Activated T-helper 1 cell treated with Interleukin-2 at 50 U/mL for 16 hours (primary cell): ENCODE measurements at places on chromosomes 6 and 20.
A peak's percentile ranks its signal among the peaks of the same experiment; 100 is the strongest.

DNA sequence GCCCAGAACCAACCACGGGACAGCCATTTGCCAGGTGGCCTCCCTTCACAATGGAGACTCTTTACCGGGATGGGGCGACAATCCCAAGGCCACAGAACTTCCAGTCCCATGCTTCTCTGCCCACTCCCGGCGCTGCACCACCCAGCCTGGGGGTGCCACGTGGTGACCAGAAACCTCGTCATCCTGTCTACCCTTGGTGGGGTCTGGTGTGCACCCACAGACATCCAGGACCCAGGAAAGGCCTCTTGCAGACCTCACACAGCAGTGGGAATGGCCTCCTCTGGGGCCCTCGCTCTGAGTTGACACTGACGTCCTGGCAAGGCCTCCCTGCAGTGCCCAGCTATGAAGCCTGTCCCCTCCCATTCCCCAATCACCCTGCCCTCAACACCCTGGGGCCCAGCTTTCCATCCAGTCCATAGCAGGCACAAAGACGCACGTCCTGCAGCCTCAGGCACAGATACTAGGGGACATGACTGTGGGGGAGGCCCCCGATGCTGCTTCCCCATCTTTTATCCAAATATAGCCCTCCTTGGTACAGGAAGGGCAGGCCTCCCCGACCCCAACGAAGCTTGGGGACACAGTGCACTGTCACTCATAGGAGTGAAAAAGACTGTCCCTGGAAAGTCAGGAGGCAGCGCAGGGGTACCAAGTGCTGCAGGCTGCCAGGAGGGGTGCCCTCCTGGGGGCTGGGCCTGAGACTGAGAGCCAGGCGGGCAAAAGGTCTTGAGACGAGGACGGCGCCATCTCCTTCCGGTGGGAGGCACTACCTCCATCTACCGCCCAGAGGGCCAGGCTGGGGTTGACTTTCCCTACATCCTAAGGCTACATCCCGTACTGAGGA, 7.2 kb downstream of the CST7 start:
- DNase-seq = no peak

DNA sequence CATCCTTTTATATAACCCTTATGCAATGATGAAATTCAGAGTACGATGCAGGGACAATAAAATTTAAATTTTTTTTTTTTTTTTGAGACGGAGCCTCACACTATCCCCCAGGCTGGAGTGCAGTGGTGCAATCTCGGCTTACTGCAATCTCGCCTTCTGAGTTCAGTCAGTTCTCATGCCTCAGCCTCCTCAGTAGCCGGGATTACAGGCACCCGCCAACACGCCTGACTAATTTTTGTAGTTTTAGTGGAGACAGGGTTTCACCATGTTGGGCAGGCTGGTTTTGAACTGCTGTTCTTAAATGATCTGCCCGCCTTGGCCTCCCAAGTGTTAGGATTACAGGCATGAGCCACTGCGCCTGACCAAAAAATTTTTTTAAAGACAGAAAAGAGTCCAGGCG, 15.2 kb downstream of the MTO1 start:
- DNase-seq = no peak

DNA sequence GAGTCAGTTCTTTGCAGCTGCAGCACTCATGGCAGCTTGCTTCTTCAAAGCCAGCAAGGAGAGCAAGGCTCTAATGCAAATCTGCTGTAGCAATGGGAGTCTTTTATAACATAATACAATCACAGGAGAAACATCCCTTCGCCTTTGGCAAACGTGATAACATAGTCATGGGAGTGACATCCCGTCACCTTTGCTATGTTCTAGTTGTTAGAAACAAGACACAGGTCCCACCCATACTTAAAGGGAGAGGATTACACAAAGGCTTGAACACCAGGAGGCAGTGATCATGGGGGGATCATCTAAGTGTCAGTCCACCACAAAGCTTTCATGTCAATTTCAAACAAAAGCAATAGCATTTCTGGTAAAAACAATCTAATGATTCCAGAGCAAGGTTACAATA, 40.1 kb upstream of the PHACTR2 start:
- no peak for DNase-seq

DNA sequence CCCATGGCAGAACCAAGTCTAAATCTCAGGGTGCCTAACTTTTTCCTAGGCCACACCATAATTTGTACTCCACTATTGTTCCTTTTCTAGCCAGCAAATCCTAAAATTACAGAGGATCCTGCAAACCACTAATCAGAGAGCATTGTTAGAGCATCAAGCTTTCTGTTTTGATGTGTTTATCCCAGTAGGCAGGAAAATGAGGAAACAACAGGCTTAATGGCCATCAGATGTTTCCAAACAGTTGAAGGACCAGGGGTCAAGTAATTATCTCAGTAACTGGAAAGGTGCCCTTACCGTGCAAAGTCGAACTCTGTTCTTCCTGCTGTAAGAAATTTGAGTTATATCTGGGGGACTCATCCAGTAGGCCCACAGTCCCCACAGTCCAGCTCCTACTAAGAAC, 58.7 kb downstream of the RALY start:
- no peak for DNase-seq

GRCh38 chr6:12385316-12385715, 95.2 kb downstream of the EDN1 start:
- no peak for DNase-seq

DNA sequence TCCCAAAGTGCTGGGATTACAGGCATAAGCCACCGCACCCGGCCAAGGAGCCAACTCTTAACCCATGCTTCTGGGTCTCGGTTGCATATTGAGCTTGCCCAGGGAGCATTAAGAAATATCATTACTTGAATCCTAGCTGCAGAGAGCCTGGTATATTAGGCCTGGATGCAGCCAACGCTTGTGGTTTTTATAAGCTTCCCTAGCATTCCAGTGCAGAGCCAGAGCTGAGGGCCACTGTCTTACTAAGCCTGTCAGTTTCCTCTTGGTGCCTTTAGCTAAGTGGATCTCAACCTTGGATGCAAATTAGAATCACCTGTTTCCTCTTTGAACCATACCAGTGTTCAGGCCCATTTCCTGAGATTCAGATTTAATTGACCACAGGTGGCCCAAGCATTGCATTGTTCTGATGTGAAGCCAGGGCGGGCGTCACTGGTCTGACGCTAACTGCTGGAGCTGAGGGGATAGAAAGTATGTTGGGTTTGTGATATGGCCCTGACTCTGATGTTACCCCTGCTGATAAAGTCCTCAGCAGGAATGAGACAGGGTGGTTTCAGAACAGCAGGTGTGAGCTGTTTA, 76.3 kb downstream of the BTBD3 start:
- DNase-seq = no peak

DNA sequence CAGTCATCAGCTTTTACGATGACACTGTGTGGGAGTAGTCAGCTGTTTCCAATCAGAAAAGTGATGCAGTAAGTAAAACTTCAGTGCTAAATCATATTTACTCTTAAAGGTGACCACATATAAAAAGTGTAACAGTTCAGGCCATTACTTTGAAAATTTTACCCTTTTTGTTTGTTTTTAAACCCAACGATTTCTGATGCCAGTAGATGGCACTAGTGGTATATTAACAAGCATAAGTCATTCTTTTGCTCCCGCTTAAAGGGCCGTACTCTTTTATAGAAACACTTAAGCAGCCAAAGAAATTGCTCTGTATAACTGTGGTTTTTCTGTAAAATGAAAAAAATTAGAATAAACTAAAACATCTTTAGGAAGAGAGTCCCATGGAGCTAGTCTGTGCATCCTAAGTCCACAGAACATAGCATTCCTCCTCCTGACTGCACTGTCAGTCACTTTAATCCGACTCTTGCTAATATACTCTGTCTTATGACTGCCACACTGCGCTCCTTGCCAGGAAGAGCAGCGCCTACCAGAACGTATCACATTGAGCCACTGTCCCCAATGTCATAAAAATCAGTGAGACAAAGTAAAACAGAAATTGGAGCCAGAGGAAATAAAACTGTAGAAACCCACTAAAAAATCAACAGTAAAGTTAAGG, 25.0 kb downstream of the HEBP2 start:
- DNase-seq = no peak

DNA sequence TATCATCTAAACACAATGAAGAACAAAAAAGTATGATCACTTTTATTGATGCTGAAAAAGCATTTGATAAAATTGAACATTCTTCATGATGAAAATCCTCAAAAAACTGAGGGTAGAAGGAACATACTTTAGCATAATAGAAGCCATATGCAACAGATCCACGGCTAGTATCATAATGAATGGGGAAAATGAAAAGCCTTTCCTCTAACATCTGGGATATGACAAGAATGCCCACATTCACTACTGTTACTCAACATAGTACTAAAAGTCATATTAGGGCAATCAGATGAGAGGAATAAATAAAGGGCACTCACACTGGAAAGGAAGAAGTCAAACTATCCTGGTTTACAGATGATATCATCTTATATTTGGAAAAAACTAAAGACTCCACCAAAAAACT, 256.6 kb downstream of the RFPL4B start:
- DNase-seq = no peak

DNA sequence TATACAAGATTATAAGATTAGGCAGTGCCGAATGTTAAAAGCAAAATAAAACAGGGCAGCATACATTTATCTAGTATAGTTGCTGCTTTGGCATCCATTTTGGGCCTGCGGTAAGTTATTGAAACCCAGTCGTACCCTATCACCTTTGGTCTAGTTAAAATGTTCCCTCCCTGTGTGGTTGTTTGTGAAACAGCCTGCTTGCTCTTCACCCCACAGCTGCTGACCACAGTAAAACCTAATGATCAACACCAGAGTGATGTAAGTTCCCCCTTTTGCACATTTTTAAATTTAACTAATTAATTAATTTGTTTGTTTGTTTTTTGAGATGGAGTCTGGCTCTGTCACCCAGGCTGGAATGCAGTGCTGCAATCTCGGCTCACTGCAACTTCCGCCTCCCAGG, 50.3 kb upstream of the TXNDC5 start:
- no peak for DNase-seq

DNA sequence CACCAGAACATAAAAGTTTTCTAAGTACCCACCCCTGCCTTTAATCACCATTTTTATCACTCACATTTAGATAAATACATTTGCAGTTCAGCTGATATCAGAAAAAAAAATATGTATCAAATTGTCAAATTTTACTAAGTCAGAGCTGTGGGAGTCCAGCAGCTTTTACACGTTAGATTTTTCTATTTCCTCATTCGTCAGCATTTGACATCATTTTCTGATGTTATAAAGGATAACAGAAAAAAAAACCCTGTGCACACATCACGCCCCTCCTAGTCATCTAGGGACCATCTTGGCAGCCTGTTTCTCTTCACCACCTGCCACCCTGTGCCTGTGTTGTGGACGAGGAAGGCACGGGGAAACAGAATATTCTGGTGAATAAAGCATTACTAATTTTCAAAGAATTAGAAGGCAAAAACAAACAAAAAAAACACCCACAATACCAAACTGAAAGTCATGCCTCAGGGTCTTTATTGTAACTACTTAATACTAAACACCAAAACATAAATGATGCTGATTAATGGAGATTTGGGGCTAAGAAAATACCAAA, 12.4 kb downstream of the B4GALT5 start:
- DNase-seq = no peak

GRCh38 chr6:81383472-81383871, 369.0 kb downstream of the TENT5A start:
- DNase-seq = no peak

DNA sequence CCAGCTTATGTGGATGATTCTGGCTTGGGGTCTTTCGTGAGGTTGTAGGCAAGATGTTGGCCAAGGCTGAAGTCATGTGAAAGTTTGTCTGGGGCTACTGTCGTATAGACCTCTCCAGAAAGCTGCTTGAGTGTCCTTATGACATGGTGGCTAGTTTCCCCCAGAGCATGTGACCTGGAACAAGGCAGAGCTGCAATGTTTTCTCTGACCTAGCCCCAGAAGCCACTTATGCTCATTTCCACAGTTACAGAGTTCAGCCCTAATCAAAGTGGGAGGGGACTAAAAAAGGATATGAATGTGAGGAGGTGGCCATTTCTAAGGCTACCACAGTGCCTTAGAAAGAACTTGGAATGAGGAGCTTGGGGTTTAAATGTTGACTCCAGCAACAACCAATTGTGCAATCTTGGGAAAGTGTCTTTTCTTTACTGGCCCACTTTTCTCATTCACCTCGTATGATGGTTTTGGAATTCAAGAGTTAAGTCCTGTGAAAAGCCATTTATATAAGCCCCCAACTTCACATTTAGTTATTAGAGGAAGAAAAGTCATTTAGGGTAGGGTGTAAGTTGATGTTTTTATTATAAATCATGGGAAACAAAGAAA, 5.9 kb upstream of the ASXL1 start:
- DNase-seq = no peak

- no peak for DNase-seq
Observed at GRCh38 chr6:15338476-15338875, 92.6 kb downstream of the JARID2 start.

DNA sequence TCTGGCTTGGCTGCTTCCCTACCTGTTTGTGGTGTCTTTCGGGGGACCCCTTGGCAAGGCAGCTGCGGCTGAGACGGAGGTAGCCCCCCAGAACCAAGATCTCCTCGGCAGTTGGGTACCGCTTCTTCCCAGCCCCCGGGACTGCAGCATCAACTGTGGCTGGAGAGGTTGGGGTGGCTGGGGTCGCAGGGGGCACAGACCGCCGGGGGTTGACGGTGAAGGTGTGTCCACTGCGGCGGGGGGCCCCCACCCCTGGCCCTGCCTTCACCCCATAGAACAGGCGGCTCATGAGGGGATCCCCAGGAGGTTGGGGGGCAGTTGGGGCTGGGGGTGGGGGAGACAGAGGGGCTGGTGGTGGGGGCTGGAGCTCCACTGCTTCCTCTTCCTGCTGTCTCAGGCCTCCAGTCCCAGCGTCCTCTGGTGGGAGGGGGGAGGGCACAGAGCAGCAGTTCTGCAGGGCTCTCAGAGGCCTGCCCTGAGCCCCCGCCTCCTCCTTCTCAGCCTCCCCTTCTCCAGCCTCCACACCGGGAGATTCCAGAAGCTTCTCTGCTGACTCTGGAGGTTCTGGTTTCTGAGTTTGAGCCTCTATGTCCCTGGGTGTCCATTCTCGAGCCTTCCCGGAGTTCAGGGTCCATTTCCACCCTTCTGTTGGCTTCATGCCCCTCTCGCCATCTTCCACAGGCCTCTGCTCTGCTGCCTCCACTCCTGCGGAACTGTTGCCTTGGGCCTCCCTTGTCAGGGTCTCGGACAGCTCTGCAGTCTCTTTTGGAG, 1.9 kb downstream of the PPP1R18 start:
- DNase-seq = peak; percentile 34
